ENCODE measurements at places on chromosomes 5 and 9.
A peak's percentile ranks its signal among the peaks of the same experiment; 100 is the strongest.

DNA sequence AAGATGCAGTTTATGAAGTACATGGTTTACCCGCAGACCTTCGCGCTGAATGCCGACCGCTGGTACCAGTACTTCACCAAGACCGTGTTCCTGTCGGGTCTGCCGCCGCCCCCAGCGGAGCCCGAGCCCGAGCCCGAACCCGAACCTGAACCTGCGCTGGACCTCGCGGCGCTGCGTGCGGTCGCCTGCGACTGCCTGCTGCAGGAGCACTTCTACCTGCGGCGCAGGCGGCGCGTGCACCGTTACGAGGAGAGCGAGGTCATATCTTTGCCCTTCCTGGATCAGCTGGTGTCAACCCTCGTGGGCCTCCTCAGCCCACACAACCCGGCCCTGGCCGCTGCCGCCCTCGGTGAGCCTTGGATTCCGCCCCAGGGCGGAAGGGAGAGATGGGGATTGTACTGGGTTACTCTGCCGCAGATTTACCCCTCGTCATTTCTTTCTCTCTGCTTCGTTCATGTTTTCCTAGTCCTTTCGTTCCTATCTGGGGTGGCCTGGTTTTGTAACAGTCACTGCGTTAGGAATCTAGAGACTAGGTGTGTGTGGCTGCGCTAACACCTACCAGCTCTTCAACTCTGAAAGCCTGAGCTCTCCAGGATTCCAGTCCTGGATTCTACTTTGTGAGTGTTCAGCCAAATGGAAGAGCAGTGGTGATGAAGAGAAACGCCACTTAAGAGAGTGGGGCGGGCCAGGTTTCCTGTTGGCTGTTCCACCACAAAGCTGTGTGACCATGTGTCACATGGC lies 638 bp downstream of the MRPS30 start:
- DNase-seq, result peak; percentile 56

- no peak for DNase-seq
These were observed 7.5 kb upstream of the OTULINL start for GRCh38 chr5:14574096-14574495.

DNA sequence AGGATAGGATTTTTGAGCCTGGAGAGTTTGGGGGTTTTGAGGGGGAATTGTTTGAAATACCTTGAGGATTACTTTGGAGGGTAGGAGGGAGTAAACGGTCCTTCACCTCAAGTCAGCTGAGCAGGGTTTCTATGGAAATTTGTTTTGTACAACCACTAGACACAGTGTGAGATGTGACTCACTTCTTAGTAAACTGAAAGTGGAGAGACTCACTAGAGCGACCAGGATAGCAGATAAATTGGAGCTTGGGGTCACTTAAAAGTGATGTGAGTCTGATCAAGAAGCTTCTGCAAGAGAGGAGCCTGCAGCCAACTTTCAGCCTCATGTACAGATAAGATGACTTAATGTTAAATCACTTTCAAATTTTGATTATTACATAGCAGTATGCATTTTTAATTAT lies 1945.9 kb upstream of the NUDT12 start:
- peak; percentile 63 for DNase-seq

DNA sequence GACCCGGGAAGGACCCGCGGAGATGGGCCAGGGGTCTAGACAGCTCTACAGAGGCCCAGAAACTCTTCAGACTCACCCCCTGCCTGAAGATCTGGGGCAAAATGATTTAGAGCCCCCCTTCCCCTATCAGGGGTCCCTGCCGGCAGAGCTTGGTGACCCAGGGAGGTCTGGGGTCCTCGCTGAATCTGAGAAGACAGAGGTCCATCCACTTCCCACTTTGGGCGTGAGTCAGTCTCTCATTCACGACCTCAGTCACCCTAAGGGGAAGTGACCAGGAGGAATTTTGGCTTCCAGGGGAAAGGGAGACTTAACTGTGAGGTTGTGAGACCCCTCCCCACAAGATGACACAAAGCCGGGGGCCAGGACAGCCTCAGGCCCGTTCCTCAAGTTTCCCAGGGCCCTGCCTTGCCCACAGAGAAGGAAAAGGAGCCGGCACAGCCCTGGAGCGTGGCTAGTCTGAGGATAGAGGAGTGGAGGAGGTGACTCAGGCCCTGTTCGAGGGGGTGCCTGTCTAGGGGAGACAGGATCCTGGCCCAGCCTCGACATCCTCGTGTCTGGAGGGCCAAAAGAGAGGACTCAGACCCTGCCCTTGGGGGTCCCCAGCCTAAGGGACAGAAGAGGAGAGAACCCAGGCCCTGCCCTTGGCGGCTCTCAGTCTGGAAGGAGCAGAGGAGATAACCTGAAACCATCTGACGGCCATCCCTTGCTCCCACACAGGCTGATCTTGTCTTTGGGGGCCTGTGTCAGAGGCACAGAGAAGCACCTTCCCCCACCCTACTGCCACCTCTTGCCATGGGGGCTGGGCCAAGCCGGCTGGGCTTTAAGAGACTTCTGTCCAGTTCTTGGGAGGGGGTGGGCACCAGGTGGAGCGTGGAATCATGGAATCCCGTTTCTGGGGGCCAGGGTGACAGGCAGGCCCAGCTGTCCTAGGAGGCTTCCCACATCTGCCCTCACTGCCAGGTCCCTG lies 889 bp downstream of the PDLIM4 start:
- no peak for DNase-seq

DNA sequence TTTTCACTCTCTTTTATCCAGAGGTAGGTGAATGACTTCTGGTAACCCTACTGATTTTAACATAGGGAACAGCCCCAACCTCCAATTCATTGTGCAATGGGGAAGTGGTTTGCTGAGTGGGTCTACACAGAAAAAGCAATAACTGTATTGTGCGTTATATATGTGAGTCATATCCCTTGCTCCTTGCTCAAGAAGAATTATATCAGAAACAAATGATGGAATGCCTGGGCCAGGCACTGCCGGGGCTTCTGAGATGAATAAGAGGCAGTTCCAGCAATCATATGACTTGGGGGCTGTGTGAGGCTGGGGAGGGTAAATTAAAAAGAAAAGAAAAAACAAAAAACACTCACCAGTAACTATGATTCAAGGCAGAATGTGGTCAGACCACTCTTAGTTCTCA lies 79.2 kb upstream of the ABCA1 start:
- DNase-seq, result peak; percentile 82

- no peak for DNase-seq
These were observed 22.1 kb upstream of the IL13 start for GRCh38 chr5:132635873-132636272.

DNA sequence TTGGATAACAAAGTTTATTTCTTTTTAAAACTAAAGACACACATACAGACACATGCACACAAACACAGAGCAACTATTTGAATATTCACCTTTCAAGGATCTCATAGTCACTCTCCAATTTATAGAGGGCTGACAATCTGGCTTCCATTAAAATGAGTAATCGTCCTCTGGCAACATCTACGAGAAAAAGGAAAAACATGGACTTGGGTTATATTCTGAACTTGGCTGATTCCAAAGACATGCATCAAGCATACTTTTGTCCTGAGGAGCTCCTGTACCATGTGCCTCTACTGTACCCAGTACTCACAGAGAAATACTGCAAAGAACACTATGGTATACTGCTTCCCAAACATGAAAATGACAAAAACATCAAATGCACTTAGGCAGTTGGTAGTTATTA lies 15.4 kb downstream of the IARS1 start:
- DNase-seq, result no peak

GRCh38 chr9:132638240-132638639 lies 31.5 kb downstream of the DDX31 start:
- DNase-seq, result no peak

- no peak for DNase-seq
These were observed 987 bp downstream of the FBXW5 start for GRCh38 chr9:136943291-136944211.
